ENCODE measurements at places on chromosomes 6 and 20.

DNA sequence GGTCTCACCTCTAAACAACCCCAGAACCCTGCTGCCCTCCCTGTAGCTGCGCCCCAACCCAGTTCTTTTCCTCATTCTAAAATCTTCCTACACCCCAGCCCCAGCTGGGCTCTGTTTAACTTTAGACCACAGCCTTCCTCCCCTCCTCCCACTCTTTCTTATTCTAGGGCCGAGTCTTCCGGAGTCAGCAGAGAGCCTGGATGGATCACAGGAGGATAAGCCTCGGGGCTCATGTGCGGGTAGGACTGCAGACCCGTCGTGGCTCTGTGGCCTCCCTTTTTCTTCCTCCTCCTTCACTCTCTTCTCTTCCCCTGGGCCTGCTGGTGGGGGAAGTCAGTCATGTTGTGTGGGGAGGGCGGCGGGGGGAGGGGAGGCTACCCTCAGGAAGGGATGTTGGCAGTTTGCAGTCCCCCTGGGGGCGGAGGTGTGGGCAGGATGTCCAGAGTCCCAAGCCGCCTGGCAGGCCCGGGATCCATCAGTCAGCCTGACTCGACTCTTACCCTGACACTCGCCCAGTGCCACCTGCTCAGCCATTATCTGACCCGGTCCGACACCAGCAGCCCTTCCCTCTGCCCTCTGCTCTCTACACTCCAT, 8.1 kb downstream of the CAPN11 start:
- DNase-seq, result no peak

GRCh38 chr6:53281518-53282215, 67.1 kb downstream of the ELOVL5 start:
- no peak for DNase-seq

DNA sequence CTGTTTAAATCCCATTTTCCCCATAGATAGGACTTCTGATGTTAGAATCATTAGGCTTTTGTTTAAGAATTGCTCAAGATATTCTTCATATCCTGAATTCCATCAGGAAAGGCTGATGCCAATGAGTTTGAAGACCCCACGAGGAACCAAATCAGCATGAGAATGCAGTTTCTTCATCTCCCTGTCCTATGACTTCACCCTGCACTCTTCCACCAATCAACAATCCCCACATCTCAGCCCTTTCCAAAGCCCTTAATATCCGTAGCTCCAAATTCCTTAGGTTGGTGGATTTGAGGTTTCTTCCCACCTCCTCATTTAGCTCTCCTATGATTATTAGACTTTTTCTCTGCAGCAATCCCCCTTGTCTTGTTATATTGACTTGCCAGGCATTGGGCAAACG, 88.3 kb upstream of the PRND start:
- no peak for DNase-seq

DNA sequence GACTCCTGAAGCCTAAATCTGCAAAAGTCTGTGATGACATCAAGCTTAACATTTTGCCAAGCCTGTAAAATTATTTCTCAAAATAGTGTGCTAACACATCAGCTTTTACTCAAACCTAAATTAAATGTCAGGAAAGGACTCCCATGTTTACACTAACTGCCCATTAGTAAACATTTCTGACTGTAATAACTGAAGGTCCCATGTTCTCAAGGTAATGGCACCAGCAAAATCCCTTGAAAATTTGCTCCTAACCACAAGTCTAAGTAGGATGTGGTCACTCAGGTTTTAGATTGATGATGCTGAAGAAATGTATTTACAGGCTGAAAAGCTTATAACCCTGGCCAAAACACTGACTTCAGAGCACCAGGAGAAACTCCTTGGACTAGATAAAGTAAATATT, 33.0 kb downstream of the BACH2 start:
- no peak for DNase-seq

DNA sequence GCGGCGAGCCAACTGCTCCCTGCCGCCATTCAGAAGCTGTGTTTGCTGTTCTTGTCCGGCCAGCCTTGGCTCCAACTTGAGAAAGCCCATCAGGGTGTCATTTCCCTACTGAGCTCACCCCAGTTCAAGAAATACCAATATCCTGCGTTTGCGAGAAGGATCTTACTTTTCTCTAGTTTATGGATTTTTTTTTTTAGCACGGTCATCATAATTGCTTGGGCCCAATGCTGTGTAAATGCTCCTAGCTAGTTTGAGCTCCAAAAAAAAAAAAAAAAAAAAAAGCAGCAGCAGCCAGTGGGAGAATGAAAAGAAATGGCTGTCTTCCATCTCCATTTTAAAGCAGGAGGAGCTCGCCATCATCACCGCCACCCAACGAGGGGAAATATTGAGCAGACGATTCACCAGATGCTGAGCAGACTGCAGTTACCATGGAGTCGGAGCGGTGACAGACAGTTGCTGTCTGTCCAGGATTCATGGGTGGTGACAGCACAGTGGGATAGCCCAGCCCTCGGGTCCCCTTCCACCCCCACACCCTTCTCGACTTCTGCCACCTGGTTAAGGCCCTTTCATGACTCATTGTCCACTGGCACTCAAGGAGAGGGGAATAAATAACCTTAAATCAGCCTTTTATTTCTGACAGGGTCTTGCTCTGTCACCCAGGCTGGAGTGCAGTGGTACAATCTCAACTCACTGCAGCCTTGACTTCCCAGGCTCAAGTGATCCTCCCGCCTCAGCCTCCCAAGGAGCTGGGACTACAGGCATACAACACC, 132.4 kb upstream of the SNX9 start:
- DNase-seq, result no peak

GRCh38 chr20:11922561-11922960, 4.9 kb downstream of the BTBD3 start:
- no peak for DNase-seq

GRCh38 chr6:130740308-130740707, 86.9 kb upstream of the SMLR1 start:
- DNase-seq, result no peak
